ENCODE measurements at places on chromosomes 3 and 15.
A peak's percentile ranks its signal among the peaks of the same experiment; 100 is the strongest.

DNA sequence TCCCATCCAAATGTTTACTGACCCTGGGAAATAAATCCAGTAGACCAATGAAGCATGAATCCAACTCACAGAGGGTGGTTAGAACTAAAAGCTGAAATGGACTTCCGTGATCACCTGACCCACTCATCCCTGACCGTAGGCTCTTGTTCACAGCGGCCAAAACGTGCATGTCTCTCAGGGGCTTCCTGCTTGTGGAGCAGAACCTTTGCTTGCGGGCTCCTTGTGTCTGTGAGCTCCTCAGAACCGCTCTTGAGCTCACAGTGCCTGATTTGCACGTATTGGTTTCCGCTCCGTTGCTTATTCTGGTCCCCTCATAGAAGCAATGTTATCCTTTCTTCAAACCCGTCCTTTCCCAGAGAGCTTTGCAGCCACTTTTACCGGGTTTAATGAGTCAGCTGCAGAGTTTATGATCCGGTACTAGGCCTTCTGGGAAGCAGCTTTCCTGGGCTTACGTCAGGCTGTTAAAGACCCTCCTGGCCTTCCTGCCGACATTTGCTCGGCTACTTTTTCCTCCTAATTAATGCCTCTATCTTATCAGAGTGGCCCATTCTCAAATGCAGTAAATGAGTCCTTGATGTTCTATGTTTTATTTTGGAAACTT is 35.4 kb downstream of the LIPC start:
- peak; percentile 83 for DNase-seq

DNA sequence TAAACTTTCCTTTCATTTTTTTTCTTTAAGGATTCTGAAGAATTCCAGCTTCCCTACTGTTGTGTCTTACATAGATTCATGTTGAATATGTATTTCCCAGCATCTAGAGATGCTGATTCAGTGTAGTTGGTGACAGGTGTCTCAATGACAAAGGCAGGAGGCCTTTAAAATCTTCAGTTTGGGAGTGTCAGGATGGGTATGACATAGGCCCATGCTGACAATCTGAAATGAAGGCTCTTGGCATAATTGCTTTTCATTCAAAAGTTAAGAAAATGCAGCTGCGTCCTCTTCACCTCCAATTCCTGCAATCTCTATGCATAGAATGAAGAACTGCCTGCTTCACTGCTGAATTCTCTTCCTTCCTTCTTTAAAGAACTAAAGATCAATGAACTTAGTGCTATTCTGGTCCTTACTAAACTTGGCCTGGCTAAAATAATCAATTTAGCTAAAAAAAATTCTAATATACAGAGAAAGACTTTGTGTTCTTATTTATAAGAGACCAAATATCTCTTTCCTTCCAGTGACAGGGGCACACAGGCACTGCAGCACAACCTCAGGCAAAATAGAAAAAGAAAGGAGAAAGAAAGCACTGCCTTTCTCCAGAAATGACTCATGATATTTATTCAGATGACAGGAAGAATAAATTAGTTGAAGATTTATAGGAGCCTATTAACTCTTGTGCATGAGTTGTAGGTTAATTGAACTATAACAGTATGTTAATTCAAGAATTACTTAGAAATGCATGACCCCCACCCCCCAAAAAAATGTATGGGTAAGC is 152.6 kb upstream of the GBE1 start:
- DNase-seq, result no peak

- no peak for DNase-seq
Measured at GRCh38 chr3:85180-85579, 111.4 kb upstream of the CHL1 start.

DNA sequence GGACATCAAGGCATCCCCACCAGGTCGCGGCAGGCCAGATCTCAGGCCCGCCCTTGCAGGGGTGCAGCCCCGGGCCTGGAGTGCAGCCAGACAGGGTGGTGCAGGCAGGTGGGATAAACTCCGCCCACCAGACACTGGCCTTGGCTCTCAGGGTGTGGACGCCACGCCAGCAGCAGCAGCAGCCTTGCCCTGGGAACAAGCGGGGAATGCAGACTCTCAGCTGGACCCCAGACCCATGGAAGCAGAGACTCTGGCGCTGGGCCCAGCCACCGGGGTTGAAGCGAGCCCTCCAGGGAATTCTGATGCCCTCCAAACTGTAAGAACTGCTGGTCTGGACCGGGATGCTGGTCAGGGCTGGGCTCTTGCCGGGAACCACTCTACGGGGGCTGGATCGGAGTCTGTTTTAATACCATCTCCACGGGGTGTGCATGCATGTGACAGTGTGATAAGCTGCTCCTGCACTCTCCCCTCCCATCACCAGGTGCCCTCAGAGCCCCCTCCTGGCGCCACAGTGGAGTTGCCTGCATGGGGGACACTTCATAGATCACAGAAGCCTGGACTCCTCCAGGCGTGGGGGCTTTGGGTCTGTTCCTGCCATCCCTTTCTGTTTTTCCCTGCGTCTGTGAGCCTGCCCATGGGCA is 142.7 kb downstream of the NSMCE3 start:
- no peak for DNase-seq

DNA sequence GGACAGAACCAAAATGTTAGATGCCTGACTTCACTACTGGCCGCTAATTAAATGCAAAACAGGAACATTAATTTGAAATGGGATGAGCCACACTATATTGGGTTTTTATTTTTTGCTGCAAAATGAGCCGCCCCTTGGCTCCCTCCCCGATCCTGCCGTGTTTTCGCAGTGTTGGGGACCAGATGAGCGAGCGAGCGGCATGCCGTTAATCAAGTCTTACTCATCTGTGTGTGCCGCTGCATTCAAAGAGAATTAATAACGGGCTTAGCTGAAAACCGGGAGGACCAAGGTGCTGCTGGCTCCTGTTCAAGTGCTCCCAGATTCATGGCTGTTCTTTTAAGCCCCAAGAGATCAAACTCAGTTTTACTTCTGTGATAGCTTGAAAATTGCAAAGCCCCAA is 20.0 kb downstream of the TAFA4 start:
- no peak for DNase-seq

DNA sequence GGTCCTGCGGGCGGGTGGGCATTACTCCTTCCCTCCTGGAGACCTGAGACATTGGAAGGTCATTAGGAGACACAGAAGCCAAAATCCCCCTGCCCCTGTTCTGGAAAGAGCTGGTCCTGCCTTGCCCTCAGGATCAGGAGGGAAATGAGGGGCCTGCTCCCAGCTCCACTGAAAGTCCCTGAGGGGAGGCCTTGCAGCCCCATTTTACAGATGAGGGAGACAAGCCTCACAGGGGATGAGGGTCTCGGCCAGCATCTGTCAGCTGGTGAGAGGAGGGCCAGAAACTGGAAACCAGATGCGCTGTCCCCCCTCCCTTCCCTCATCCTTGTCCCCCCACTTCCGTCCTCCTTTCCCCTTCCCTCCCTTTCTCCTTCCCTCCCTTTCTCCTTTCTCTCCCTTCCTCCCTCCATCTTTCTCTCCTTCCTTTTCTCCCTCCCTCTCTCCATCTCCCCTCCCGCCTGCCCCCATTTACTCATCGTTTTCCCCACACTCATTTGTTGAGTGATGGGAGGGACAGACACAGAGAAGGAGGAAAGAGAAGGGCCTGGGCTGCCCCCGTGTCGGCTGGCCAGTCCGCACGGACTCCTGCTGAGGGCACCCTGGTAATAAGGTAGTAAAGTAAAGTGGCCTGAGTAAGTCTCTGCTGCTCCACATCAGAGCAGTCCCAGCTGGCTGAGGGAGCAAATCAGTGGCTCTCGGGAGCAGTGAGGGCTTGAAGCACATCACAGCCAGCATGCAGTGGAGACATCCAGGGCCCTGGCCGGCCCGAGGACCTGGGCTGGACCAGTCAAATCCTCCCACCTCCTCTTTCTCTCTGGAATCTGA is 112.4 kb upstream of the ALDH1A3 start:
- DNase-seq, result no peak

- DNase-seq, result no peak
Measured at GRCh38 chr15:97482521-97482920, 478.0 kb upstream of the ARRDC4 start.

DNA sequence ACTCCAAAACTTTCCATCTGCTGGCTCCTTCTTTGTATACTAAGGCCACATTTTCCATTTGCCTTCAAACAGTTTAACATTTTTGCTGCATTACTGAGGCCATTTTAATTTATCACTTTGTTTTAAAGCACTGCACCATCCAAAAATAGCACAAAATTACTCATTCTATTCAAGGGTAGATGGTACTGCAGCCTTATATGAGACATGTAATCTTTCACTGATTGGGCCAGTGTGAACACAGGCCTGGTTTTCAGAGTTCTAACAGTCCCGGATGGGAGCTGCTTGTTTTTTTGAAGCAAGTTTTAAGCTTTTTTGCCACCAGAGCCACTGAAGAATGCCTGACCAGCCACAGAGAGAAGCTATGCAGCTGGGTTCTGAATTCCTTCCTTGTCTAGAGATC is 172.3 kb upstream of the TSC22D2 start:
- no peak for DNase-seq

- no peak for DNase-seq
Measured at GRCh38 chr3:32453346-32453745, 49.3 kb downstream of the CMTM6 start.

DNA sequence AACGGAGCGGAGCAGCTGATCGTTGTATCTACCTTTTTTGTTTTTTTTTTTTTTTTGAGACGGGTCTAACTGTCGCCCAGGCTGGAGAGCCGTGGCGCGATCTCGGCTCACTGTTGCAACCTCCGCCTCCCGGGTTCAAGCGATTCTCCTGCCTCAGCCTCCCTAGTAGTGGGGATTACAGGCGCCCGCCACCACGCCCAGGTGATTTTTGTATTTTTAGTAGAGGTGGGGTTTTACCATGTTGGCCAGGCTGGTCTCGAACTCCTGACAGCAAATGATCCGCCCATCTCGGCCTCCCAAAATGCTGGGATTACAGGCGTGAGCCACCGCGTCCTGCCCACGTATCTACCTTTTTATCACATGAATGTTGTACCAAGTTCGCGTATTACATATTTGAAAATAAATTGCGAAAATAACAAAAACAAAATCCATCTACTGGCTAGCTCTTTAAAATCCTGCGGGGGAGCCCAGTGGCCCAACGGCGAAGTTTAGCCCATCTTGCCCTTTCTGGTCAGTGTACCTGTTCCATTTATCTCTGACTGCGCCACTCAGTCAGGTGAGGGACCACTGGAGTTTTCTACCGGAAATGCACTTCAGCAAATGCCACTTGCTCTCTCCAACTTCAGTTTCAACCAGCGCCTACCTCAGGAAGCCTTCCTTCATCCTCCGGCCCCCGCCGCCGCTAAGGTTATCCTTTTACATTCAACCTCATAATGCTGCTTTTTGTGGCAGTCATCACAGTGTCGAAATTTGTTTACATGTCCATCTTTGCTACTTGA is 1.2 kb upstream of the EIF3J start:
- DNase-seq, result peak; percentile 15

GRCh38 chr3:195269375-195270078 is 1.4 kb downstream of the XXYLT1 start:
- DNase-seq, result no peak

GRCh38 chr15:85097250-85097649 is 115.6 kb downstream of the PDE8A start:
- DNase-seq, result no peak

- no peak for DNase-seq
Measured at GRCh38 chr3:72186400-72186855, 401.5 kb upstream of the PROK2 start.

DNA sequence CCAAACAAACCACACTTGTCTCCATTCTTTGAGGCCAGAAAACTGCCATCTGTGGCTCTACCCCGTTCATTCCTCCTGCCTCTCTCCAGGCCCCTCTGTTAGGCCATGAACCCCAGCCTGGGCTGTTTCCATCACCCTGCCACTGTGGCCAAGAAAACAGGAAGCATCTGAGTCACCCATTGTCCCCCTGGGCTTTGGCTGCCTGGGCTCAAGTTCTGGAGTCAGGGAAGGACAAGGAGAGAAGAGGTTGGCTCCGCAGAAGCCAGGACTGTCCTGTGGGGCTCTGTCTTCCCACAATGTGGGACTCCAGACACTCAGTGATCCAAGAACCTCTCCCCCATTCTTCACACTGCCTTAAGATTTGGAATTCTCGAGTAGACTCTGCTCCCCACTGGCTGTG is 14.8 kb upstream of the LCTL start:
- DNase-seq, result no peak

DNA sequence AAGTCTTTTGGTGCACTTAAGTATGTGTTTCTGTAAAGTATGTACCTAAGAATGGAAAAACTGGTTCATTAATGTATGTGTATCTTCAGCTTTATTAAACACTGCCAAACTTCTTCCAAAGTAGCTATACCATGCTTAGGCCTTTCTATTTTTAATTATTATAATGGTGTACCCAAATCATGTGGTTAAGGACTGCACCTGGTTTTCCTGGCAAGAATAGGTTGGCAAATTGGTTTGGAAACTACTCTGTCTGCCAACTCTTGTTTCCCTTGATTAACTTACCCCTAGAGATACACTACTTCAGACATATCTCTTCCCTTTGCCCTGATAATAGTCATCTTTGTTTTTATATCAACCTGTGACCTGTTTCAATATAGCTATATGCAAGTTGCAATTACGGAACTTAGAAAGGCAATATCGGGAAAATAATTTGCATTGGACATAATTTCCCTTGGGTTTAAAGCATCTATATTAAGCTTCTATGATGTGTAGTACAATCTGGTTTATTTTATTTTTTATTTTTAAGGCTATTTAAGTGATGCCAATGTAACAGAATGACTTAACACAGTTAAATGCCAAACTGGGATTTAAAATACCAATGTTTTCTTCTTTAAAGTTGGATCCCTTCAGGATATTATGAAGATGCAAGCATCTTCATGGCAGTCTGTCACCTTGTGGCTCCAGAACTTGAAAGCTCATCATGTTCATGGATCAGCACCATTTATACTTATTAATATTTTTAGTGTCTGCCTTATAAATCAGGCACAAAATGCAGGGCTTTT is 40.6 kb upstream of the TMEM108 start:
- no peak for DNase-seq

DNA sequence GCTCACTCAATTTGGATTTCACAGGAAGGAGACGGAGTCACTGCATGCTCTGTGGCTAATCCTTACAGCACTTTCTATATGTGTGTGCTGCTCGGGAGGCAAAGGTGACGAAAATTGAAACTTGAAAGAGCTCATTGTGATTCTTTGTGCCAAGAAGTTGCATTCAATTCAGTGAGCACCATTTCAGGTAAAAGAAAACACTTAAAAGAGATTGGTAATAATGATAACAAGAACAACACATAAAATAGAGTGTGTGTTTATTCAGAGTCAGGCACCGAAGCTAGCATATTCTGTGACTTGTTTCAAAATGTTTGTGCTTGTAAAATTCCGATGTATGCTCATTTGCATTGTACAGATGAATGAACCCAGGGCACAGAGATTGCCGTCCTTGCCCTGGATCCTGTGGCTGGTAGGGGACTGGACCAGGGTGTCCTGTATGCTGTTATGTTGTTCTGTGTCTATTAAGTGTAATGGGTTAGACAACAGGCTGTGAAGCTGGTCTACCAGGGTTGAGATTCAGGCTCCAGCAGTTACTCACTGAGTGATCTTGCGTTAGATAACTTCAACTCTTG is 193.3 kb upstream of the PROK2 start:
- DNase-seq, result no peak

- no peak for DNase-seq
Measured at GRCh38 chr3:15324379-15324808, 8.0 kb downstream of the SH3BP5 start.
